Mesothelial cell of epicardium (in vitro differentiated cells): ENCODE measurements at places on chromosomes 6 and 20.
A peak's percentile ranks its signal among the peaks of the same experiment; 100 is the strongest.

DNA sequence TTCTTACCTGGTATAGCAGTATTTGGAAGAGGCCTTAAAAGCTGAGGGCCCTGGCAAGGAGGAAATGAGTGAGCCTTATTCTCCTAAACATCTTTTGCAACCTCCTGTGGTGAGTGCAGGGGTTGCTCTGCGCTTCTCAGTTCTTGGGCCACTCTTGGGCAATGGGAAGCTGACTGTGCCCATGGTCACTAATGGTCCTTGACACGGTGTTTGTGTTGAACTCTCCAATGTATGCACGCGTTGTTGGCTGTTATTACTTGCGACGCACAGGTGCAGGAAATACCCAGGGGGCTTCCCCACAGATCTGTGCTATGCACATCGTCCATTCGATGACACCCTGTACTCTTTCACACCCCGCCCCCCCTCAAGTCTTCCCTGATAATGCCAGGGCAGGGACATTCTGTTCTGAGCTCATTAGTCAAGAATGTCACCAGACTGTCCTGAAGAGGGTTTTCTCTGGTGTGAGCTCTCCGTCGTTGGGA lies 79.7 kb downstream of the EDN1 start:
- DNase-seq: no peak
- no peaks in the 10 kb centered on the region for H3K27me3 ChIP-seq
- no peak overlapping the region for H3K4me3 ChIP-seq
- H3K27ac ChIP-seq: no peak overlapping the region
- peaks cover 5% of the 10 kb centered on the region for H3K4me1 ChIP-seq
- H3K36me3 ChIP-seq: no peaks in the 10 kb centered on the region

GRCh38 chr6:157681041-157681650 lies 141.9 kb upstream of the SNX9 start:
- DNase-seq: no peak
- H3K4me3 ChIP-seq: no peak overlapping the region
- H3K4me1 ChIP-seq: peaks cover 6% of the 10 kb centered on the region
- no peak overlapping the region for H3K27ac ChIP-seq

GRCh38 chr6:72031471-72031870 lies 145.1 kb downstream of the RIMS1 start:
- H3K4me1 ChIP-seq: peaks cover 7% of the 10 kb centered on the region
- no peak overlapping the region for H3K27ac ChIP-seq
- DNase-seq: no peak
- H3K36me3 ChIP-seq: no peaks in the 10 kb centered on the region
- no peak overlapping the region for H3K4me3 ChIP-seq
- no peaks in the 10 kb centered on the region for H3K27me3 ChIP-seq

DNA sequence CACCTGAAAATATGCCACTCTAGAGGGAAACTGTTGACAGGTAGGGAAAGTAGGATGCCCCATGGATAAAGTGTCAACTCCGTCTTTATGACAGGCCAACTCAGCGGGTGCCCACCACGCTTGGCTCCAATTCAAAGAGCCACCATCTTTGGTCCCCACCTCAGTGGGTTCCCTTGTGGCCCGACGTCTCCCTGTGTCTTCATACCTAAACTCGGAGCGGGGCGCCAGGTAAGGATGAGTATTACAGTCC lies 277 bp downstream of the MDC1 start:
- peak overlapping the region; percentile 97 for H3K4me3 ChIP-seq
- H3K27ac ChIP-seq: peak overlapping the region; percentile 100
- no peak for DNase-seq
- H3K4me1 ChIP-seq: peaks cover 29% of the 10 kb centered on the region
- peaks cover 26% of the 10 kb centered on the region for H3K36me3 ChIP-seq

GRCh38 chr20:18717062-18717461 lies 96.5 kb upstream of the SCP2D1 start:
- peaks cover 5% of the 10 kb centered on the region for H3K36me3 ChIP-seq
- no peak for DNase-seq
- no peaks in the 10 kb centered on the region for H3K27me3 ChIP-seq

GRCh38 chr6:127538750-127539264 lies 19.7 kb upstream of the MTCL3 start:
- H3K4me3 ChIP-seq: no peak overlapping the region
- DNase-seq: no peak
- no peak overlapping the region for H3K27ac ChIP-seq
- no peaks in the 10 kb centered on the region for H3K36me3 ChIP-seq

GRCh38 chr6:64482631-64483030 lies 847.0 kb downstream of the PHF3 start:
- DNase-seq: no peak
- H3K4me1 ChIP-seq: no peaks in the 10 kb centered on the region
- no peak overlapping the region for H3K4me3 ChIP-seq
- H3K27ac ChIP-seq: no peak overlapping the region
- no peaks in the 10 kb centered on the region for H3K27me3 ChIP-seq
